ENCODE measurements at places on chromosomes 3 and 15.

DNA sequence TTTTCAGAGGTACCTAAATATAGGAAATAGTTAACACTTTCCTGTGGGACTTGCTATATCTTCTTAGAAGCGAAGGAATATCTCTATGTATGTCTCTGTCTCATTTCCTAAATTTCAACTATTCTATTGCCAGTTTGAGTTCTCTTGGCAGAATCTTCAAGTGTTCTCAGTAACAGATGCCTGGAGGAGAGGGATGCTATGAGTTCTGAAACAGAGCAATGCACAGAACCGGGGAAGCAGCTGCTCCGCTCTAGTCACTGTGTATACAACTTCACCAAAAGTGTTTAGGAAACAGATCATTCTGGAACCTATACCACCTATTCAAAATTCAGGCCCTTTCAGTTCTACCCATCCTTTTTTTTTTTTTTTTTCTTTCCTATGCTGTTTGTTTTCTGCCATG, 144.6 kb downstream of the RORA start:
- DNase-seq, result no peak

- DNase-seq, result no peak
Measured at GRCh38 chr15:56038015-56038414, 44.6 kb upstream of the NEDD4 start.

DNA sequence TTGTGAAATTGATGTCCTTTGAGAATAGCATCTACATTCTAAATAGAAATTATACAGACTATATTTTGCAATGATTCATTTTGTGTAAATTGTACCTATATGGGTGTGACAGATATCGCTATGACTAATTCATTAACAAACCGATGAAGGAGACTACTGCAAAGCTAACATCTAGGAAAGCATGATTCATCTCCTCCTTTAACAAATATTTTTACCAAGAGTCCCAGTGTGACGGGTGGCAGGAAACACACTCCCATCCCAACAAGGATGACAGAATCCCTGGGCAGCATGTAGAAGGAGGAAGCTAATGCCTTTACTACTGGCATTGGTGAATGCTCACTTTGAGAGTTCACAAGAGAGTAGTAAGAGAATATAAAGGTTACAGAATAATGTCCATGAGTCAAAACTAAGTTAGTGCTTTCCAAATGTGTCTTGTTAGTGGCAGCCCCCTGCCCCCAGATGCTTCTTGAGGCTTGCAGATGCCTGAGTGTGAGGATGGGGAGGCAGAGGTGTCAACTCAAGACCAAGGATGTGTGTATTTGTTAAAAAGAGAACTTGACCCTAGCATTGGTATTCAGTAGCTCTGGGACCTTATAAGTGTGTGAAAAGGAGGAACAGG, 180.6 kb downstream of the FMN1 start:
- no peak for DNase-seq

DNA sequence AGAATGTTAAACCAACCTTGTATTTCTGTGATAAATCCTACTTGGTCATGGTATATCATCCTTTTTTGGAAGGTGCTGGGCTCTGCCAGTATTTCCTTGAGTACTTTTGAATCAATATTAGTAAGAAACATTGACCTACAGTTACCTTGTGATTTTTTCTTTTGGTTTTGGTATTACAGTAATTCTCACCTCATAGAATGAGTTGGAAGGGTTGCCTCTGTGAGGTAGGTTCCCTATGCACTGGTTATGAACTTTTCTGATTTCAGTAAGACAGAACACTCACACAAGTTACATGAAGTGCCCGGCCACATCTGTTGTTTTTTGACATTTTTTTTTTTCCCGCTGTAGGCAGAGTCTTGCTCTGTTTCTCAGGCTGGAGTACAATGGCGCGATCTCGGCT, 20.0 kb downstream of the PCCB start:
- DNase-seq, result peak; percentile 21

- no peak for DNase-seq
Measured at GRCh38 chr15:99252326-99252725, 1.0 kb downstream of the LRRC28 start.

GRCh38 chr3:52291508-52292181, 4.0 kb downstream of the GLYCTK start:
- peak; percentile 79 for DNase-seq

- no peak for DNase-seq
Measured at GRCh38 chr3:145055375-145056076, 1083.9 kb downstream of the DIPK2A start.

- DNase-seq, result peak; percentile 42
Measured at GRCh38 chr3:42013691-42014457, 52.0 kb upstream of the ULK4 start.

DNA sequence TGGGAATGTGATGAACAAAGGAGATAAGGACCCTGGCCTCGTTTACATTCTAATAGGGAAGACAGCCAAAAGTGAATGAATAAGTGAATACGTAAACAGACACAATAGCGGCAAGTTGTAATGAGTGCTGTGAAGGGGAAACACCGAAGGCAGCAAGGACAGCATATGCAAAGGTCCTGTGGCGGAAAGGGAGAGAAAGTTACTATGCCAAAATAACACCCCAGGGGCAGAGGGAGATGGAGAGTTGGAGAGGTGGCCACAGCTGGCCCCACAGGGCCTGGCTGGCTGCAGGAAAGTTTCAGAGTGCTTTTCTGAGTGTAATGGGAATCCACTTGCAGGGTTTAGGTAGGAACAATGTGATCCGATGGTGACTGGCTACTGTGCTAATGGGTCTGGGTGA, 91.9 kb downstream of the SLCO3A1 start:
- no peak for DNase-seq

DNA sequence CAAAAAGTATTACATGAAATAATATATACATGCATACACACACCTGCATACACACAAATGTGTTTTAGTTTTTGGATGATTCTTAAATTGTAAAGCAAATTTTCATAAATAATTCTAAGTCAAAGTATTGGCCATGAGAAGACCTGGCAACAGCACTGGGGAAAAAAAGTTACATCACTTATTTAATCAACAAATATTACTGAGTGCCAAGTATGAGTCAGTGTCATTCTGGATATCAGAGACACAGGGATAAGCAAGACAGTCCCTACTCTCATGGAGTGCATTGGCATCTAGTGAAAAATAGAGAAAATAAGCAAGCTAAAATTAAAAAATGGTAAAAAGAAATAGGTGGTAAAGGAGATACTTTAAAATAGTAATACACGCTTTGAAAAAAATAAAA, 29.4 kb upstream of the GUCA1C start:
- no peak for DNase-seq

GRCh38 chr3:132803889-132804288, 81.7 kb upstream of the NPHP3 start:
- DNase-seq, result no peak

DNA sequence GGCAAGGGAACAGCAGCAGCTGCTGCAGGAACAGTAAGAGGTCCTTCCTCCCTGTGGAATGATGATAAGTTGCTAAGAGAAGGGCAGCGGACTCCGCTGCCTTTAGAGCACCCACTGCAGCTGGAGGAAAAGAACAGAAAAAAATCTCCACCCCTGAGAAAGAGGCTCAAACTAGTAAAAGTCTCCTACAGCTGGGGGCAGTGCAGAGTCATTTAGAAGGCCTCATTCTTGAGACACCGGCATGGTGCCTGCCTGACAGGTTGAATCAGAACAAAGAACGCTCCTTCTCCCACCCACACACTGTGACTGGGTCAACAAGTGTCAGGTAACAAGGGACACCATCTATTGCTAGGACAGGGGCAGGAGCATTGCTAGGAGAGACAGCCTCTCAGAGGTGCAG, 188.4 kb downstream of the ABHD5 start:
- DNase-seq, result peak; percentile 63

GRCh38 chr3:100465892-100466777, 26.3 kb upstream of the TMEM45A start:
- peak; percentile 26 for DNase-seq

- DNase-seq, result no peak
Measured at GRCh38 chr3:187085021-187085666, 54.2 kb downstream of the RPL39L start.

DNA sequence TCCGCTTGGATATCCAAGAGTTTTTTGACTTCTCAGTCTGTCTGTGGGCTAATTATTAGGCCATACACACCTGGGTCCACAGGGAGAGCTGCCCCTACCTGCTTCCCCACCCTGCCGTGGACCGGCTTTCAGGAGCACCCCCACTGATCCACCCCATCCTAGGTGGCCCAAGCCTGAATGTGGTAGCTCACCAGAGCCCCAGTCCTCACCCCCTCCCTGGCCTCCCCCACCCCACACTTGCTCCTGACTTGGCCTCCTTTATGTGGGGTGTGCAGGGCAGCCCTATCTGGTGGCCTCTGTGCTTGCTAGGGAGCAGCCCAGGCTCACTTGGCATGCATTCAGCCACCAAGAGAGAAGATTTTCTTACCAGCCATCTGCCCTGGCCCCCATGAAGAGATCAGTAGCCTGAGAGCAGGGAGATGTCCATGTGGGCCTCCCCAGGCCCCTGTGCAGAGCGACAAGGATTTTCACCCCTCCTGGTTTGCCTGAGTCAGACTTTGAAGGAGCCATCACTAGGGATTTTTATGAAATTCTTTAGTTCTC, 11.2 kb downstream of the LRRK1 start:
- no peak for DNase-seq

DNA sequence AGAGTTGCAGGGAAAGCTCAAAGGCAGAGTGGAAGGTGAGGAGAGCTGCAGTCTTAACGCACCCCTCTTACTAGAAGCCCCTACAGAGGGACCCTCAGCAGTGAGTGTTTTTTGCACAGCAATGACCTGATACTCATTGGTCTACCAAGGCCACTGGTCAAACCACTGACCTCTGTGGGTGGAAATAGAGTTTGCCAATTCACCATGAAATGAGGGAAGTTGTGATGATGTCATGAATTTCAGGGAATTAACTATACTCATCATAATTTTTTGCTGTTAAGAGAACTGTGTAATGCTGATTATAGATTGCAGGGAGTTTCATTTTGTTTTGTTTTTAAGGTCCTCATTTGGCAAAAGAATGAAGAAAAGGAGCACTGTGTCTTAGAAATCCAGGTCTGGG, 101.7 kb upstream of the SMAD3 start:
- no peak for DNase-seq

GRCh38 chr3:129974833-129975704, 549 bp downstream of the TRH start:
- peak; percentile 35 for DNase-seq

DNA sequence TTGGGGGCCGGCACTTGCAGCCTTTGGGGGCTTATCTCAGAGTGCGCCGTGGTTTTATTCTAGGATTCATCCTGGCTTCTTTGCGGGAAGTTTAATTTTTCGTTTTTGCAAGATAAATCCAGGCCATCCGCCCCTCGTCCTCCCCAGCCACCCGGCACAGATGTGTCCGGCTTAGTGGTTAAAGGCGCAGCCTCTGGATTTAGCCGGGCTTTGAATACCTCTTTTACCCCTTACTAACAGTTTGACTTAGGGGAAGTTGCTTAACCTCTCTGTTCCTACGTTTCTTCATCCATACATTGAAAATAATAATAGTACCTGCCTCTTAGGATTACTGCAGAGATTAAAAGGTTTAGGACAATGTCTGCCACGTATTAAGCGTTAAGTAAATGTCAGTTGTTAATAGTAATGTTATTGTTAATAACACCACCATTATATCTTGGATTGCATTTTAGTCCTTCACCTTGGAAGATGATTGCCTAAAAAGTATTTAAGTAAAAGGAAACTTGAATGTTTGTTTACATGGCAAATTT, 714 bp downstream of the ECT2 start:
- no peak for DNase-seq

DNA sequence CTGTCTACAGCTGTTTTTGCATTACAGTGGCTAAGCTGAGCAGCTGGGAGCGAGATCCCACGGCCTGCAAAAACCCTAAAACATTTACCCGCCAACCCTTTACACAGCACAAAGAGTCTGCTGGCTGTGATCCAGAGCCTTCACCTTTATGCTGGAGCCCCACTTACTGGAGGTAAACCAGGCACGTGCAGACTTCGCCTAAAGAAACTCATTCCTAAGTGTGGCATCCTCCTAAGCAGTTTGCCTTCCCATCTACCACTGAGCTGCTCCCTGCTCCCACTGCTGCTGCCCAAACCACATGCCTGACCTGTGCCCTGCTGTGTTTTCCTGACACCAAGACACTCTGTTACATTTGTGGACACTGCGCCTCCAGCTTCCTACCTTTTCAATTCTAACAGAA, 53.0 kb downstream of the CHSY1 start:
- no peak for DNase-seq

DNA sequence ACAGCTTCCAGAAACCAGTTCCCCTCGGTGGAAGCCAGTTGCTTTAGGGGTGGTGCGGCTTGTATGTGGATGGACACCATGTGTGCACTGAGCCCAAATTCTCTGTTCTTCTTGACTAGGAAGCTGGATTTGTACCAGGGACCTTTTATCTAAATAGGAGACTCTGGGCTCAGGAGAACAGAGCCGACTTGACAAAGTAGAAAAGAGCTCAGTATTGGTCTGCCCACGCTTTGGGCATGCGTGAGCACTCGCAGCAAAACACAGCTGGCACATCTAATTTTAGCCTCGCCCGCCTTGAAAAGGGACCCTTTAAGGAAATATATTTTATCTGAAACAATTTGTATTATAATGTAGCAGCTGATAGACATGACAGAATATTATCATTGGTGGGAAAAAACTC, 1.1 kb upstream of the RBMS3 start:
- no peak for DNase-seq

- no peak for DNase-seq
Measured at GRCh38 chr3:34357461-34357860, 559.0 kb downstream of the PDCD6IP start.

- no peak for DNase-seq
Measured at GRCh38 chr3:126870608-126871210, 112.2 kb upstream of the PLXNA1 start.

DNA sequence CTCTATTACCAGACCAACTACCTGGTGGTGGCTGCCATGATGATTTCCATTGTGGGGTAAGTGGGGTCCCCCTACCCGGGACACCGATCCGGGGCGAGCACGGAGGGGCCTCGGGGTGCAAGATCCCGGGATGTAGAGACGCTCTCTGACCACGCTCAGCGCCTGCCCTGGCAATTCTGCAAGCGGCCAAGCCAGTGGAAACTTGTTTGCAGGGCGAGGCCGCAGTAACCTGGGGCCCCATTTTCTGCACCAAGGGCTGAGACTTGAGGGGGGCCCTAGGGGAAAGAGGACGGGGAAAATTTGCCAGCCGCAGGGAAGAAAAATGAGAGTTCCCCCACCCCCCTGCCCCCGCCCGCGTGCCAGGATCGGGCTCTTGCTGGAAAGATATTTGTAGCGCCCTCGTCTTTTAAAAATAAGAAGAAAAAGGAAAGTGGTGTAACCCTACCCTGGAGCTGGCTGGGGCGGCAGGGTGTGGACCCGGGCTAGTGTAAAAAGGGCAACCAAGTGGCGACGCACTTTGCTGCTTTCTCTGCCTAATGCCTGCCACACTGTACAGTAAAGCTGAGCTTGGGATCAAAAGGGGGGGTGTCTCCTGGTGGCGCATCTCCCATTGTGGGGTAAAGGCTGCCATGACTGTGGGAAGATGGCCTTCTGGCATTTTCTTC, 563 bp downstream of the ARL6IP5 start:
- no peak for DNase-seq
